ENCODE measurements at places on chromosomes 4 and X.

GRCh38 chr4:152165146-152165545, 370.7 kb downstream of the FBXW7 start:
- no peak for DNase-seq

DNA sequence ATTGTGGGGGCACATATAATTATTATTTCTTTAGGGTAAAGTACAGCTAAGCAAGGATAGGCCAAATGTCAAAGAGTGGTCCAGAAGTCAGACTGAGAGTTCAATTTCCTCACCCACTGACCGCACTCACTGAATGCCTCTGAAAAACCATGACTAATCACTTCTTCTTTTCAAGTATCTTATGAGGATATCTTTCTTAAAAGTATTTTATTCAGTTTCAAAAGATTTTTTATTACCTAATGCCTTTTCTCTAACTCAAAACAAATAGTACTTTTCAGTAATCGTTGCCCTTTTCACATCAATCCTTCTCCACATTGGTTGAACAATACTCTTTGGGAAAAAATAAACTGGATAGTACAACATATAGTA, 61.7 kb upstream of the CAMK2D start:
- no peak for DNase-seq

GRCh38 chr4:151646322-151646721, 114.5 kb downstream of the GATB start:
- no peak for DNase-seq

GRCh38 chr4:109875106-109875505, 27.2 kb downstream of the LRIT3 start:
- DNase-seq = no peak

DNA sequence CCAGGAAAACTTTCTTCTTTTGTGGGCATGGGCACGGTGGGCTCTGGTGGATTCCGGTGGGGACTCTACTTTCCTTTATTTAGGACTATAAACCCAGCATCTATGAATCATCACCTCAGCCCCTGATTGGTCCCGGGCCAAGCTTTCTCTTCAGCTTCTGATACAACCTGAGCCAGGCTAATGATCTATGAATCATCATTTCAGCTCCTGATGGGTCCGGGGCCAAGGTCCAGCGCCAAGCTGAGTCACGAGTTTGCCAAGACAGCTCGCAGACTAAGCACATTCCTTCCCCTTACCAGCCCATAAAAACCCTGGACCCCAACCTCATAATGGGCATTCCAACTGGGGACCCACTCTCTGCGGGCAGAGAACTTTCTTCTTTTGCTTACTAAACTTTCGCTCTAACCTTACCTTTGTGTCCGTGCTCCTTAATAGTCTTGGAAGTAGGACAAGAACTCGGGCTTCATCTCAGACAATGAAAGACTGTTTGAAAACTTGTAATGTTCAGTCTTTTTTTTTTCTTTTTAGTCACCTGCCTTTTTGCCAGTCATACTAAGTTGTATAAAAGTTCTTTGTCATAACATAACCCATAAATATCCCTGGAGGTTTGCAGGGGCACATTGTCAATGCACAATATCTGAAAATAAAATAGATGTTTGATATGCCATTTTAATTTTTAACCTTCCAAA, 904.9 kb upstream of the EPHA5 start:
- no peak for DNase-seq

- DNase-seq = no peak
Observed at GRCh38 chr4:59553063-59553720, 1646.9 kb upstream of the ADGRL3 start.

GRCh38 chr4:146018247-146018646, 79.6 kb upstream of the ZNF827 start:
- no peak for DNase-seq

GRCh38 chr4:13212936-13213335, 271.2 kb downstream of the RAB28 start:
- no peak for DNase-seq

DNA sequence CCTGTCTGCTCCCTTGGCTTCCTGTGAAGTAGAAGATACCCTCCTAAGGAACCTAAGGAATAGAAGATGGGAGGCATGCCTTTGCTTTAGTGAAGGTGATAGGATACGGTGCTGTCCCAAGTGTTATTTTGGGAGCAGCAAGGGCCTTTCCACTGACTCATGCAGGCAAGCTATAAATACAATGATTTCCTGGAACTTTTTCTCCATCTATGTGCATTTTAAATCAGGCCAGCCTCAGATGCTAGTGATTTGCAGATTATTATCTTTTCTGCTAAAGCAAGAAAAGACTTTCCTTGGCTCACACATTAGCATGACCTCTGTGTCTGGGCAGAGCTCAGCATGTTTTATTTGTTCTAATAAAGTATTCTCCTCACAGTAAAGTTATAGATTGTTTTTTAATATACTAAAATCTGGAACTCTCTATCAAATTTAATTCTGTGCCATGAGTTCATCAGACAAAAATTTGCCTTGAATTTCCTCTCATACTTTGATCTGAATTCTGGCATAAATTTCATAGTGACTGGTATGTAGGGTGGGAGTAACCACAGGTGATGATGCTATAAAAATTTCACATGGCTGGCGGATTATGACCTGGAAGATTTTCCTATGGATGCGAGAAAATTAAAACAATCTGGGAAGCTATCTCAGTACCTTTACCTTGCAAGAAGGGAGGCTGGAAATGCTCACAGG, 131.7 kb downstream of the REPS2 start:
- DNase-seq = no peak

- no peak for DNase-seq
Observed at GRCh38 chrX:73412930-73413329, 33.9 kb upstream of the CDX4 start.

DNA sequence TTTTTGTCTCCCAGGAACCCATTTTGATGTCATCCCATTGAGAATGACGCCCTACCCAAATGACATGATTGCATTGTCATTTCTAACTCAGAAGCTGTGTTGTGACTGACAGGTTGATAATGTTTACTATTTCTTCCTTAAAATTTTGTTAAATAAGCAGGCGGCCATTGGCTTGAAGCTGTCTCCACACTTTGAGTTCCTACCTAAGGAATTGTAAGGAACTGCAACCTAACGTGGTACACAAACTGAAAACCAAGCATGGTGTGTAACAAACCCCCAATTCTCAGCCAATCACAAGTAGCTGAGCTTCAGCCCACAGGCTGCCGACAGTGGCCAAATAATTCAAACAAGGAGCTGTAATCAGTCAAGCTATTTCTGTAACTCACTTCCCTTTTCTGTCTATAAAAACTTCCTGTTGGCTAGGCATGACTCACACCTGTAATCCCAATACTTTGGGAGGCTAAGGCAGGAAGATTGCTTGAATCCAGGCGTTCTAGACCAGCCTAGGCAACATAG, 2.9 kb upstream of the MND1 start:
- DNase-seq = no peak

- no peak for DNase-seq
Observed at GRCh38 chr4:145779319-145779801, 99.4 kb downstream of the C4orf51 start.

DNA sequence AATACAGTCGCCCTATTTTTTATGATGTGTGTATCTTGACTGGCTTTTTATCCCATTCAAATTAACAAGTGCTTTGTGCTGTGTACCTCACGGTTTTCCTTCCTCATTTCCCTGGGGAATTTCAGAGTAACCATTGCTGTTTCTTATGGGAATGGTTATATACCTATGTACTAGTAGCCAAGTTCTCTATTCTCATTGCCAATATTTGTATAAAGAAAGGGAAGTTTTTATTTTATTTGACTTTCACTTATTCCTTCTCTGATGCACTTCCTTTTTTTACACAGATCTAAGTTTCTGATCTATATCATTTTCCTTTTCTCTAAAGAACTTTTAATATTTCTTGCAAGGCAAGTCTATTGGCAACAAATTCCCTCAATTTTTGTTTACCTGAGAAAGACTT, 181.3 kb downstream of the SOWAHB start:
- DNase-seq = no peak

GRCh38 chrX:66399273-66399672, 235.2 kb downstream of the HEPH start:
- no peak for DNase-seq

DNA sequence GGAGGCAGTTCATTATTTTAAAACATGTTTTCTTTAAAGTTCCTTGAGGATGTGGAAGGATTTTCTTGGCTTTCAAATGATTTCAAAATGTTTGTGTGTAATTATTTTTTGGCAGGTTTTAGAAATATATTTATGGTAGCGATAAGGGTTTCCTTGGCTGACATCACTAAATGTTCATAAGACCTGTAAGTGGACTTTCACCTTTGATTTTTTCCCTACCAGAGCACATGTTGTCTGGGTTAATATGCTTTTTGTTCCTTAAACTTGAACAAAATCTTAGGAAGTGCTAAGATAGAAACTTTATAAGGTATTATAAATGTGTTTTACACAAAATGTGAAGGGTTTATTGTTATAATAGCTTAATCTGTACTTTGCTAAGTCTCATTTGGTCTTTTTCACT, 315.6 kb downstream of the PCDH7 start:
- no peak for DNase-seq

GRCh38 chr4:76377911-76378310, 43.0 kb downstream of the CCDC158 start:
- no peak for DNase-seq

All from AG04450 (cell line).